ENCODE measurements at places on chromosomes 1 and 21. TPM values are rescaled to one million over a fixed set of nuclear protein-coding genes. Genes with fewer than 3 reads are reported as not detected.

The SLC5A9 gene
- total RNA-seq: 0.38 TPM

The SIK1 gene
- 1.1 TPM for total RNA-seq

- DNase-seq: no peak
These were observed 214.9 kb downstream of the HLX start for GRCh38 chr1:221093903-221094791.

The NCAM2 gene
- total RNA-seq: 0.67 TPM

DNA sequence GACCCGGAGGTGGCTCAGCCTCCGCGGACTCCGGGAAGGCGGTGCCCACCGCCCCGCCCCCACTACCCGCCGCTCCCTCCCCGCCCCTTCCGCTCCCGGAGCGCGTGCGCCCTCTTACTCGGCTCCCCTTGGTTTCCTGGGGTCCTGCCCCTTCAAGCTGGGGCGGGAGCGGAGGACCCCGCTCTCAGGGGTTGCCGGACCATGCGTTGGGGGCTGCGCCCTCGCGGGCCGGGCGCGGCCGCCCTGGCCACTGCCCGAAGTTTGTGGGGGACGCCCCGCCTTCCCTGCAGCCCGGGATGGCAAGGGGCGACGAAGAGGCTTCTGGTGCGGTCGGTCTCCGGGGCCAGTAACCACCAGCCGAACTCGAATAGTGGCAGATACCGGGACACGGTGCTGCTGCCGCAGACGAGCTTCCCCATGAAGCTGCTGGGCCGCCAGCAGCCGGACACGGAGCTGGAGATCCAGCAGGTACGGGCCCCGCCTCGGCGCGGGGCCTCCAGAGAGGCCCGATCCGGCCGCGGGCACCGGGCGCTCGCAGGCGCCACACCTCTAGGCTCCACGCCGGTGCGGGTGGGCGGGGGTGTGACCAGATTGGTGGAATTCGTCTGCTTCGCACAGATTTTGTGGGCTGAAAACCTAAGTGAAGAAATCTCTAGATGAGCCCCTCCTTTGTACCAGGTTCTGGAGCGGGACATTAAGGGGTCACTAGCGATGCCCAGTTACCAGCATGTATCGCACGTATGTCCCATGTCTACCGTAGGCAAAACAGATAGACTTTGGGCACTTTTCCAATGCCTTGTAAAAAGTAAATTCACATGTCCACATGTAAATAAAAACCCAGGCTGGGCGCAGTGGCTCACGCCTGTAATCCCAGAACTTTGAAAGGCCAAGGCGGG lies at the start of gene IARS2:
TSS of gene IARS2 (plus strand) at position 117 of the 896 bp plus-strand sequence. CDS start at position 202, 85 bp downstream.
- peak; percentile 16 for DNase-seq

- no peak for DNase-seq
These were observed 139.8 kb downstream of the NCAM2 start for GRCh38 chr21:21137986-21138385.

The LCE1C gene
- total RNA-seq: not detected
